ENCODE measurements at places on chromosomes 5 and 9. TPM values are rescaled to one million over a fixed set of nuclear protein-coding genes. Genes with fewer than 3 reads are reported as not detected.

Gene IDNK
- 6.8 TPM for total RNA-seq

GRCh38 chr5:116814626-116815385 lies 240.2 kb upstream of the SEMA6A start:
- DNase-seq: no peak

DNA sequence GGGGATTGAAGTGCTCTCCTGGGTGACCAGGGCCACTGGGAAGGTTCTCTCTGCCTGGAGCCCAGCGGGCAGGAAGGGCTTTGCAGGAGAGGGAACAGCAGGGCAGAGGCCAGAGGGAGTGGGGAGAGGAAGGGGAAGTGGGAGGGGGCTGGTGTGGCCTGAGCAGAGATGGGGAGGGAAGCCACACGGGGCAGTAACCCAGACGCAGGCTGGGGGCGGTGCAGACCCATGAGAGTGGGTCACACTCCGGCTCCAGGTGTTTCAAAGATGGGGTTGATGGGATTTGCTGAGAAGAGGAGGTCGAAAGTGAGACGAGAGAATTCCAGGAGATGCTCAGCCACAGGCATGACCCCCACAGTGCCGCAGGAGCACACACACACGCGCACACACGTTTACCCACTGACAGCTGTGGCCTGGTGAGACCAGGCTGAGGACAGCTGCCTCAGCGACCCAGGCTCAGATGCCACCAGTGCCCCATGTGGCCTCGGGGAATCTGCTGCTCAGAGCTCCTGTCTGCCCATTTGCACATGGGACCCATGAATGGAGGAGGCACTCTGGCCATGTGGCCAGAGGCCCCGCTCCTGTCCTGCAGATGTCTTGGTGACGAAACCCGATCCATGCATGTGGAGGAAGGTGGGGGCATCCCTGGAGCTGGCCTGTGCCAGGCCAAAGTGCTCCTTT lies 32.7 kb upstream of the FCN2 start:
- DNase-seq: no peak

GRCh38 chr9:69145144-69145715 lies 28.8 kb upstream of the TJP2 start:
- DNase-seq: no peak

GRCh38 chr5:180287868-180288267 lies 4.0 kb downstream of the MAPK9 start:
- no peak for DNase-seq

GRCh38 chr5:33824516-33825195 lies 67.1 kb downstream of the ADAMTS12 start:
- DNase-seq: no peak

- no peak for DNase-seq
Observed at GRCh38 chr9:37324691-37325490, 97.6 kb upstream of the GRHPR start.

GRCh38 chr9:16868701-16869100 lies 1.8 kb downstream of the BNC2 start:
- no peak for DNase-seq

Gene CXXC5
- total RNA-seq: 167 TPM

GRCh38 chr5:131756942-131757341 lies 39.9 kb downstream of the FNIP1 start:
- no peak for DNase-seq

Gene TMEM267
- 17.9 TPM for total RNA-seq

GRCh38 chr9:134818000-134818568 lies 62.5 kb upstream of the FCN2 start:
- no peak for DNase-seq

- no peak for DNase-seq
Observed at GRCh38 chr5:117177302-117177701, 602.7 kb upstream of the SEMA6A start.

- no peak for DNase-seq
Observed at GRCh38 chr9:133737774-133738639, at the start of gene SARDH. SARDH (minus strand) TSS chr9:133738352; CDS start chr9:133734173, 4,179 bp downstream.
